Activated CD4-positive, alpha-beta T cell treated with anti-CD3 and anti-CD28 coated beads, Interleukin-2, amount 50 U/mL, for 1 hour (primary cell): ENCODE measurements at places on chromosomes 16 and 17.

DNA sequence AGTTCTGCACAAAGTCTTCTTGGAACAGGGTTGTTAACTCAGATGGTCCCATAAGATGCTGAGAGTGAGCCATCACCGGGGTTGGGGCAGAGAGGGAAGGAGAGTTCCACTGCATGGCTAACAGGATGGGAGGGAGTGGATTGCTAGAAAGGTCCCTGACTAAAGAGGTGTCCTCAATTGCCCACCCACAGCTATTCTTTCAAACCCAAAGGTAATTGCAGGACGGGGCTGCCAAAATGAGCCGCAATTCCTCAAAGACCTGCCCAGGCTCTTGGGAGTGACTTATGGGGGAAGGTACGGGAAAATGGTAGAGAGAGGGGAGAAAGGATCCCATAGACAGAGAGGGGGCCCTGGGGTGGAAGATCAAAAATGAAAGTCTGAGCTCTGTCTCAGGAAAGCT is 60.4 kb downstream of the DYNLRB2 start:
- no peak for DNase-seq

GRCh38 chr17:29342158-29342765 is 47.9 kb upstream of the TAOK1 start:
- no peak for DNase-seq

DNA sequence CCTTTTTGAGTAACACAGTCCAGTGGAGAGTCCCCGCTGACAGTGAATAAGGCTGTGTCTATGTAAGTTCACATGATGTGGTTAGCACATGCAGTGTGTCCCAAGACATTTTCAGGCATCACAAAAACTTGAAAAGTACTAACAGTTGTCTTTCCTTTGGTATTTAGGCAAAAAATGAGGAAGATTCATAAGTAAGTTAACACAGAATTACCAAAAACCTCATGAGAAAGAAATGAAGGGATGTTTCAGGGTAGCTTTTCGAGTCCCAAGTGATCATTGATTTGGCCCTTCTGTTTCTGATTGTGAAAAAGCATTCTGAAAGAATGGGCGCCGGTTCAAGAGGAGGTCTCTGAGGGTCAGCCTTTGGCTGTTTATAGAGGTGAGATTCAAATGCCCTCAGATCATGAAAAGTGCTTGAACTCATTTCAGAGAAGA is 529 bp upstream of the ASPA start:
- DNase-seq = no peak

GRCh38 chr16:88588754-88589153 is 18.6 kb downstream of the ZC3H18 start:
- no peak for DNase-seq

DNA sequence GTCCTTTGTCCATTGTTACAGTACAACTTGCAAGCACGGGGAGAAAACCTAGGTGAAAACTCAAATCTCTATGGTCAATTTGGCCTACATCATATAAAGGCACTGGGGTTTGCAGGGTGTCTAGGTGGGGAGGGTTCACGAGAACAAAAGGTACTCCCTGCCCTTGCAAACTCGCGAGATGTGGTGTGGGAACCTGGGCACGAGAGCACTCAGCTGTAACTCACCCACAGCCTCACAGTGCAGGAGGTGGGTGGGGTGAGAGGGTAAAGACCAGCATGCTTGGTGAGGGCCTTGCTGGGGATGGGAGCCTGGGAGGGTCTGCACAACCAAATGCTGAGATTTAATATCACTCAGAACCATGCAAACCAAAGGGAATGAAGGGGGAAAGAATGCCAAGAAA is 18.4 kb upstream of the ZNF594 start:
- DNase-seq = no peak

DNA sequence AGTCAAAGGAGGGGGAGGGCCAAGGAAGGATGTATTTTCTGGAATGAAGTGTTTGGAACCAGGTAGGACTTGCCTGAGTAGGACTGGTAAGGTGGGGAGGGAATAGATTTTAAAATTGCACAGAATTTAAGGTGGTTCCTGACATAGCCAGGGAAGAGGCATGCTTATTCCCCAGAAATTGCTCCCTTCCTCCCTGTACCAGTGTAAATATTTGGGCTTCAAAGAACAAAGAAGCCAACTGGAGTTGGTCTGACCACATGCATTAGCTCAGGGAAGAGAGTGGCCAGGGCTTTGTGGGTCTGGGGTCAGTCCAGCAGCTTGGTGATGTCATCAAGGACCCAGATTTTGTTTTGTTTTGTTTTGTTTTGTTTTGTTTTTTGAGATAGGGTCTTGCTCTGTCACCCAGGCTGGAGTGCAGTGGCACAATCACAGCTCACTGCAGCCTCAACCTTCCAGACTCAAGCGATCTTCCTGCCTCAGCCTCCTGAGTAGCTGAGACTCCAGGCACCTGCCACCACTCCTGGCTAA is 9.3 kb upstream of the MRTFB start:
- no peak for DNase-seq

- DNase-seq = no peak
Measured at GRCh38 chr16:74846714-74847113, 72.1 kb upstream of the FA2H start.

DNA sequence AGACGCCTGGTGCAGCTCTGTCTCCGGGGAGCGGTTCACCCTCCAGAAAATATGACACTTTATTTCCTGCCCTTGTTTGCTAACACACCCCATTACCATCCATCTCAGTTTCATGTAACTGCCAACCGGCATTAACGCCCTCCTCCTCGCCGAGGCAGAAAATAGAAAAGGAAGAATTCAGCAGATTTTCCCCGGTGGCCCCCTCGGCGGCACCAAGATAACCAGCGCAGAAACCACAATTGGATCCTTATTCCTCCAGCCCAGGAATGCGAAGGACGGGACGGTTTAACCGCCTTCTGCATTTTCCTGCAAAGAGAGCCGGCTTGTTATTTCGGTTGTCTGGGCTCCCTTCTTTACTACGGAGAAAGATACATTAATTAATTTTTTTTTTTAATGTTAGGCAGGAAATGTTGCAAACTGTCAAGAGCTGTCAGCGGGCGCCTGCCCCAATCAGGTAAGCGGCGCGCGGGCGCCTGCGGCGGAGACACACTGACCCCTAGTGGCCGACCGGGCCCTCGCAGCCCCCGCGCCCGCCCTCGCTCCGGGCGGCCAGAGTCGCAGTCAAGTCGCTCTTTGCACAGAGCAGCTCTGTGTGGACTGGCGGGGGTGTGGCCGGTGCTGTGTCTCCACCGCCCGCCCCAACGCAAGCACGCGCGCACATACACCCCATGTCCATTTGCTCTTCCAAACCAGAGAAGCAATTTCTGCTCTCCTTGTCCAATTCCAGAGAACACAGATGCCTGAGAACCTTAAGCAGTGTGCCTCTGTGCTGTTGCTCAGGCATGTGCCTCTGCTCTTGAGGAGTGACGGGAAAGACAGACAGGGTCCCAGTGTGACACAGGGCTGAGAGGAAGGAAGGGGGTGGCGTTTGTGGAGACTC is 53.6 kb downstream of the C17orf67 start:
- DNase-seq = peak; percentile 84

- peak; percentile 44 for DNase-seq
Measured at GRCh38 chr16:29743827-29744531, 1.8 kb downstream of the C16orf54 start.

GRCh38 chr17:59331929-59332748 is 684 bp downstream of the YPEL2 start:
- no peak for DNase-seq

DNA sequence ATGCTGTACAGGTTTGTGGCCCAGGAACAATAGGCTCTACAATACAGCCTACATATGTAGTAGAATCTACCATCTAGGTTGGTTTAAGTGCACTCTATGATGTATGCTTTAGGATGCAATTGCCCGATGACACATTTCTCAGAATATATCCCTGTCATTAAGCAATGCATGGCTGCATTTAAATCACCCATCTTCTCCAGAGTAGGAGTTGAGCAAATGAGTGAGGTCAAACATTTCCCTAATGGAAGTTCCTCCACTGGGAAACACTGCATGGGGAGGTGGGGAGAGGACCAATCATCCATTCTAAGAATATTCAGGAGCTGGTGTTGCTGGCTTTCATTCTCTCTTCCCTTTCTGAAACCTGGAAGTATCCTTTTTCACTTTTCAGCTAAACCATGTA is 2.0 kb upstream of the PCTP start:
- DNase-seq = no peak

- no peak for DNase-seq
Measured at GRCh38 chr16:63577891-63578290, 1541.7 kb upstream of the CDH8 start.

- DNase-seq = no peak
Measured at GRCh38 chr16:76926042-76926441, 264.9 kb upstream of the MON1B start.

GRCh38 chr16:88968589-88969280 is 8.3 kb downstream of the CBFA2T3 start:
- DNase-seq = no peak
